ENCODE measurements at places on chromosomes 16 and 17. TPM values are rescaled to one million over a fixed set of nuclear protein-coding genes. Genes with fewer than 3 reads are reported as not detected.

DNA sequence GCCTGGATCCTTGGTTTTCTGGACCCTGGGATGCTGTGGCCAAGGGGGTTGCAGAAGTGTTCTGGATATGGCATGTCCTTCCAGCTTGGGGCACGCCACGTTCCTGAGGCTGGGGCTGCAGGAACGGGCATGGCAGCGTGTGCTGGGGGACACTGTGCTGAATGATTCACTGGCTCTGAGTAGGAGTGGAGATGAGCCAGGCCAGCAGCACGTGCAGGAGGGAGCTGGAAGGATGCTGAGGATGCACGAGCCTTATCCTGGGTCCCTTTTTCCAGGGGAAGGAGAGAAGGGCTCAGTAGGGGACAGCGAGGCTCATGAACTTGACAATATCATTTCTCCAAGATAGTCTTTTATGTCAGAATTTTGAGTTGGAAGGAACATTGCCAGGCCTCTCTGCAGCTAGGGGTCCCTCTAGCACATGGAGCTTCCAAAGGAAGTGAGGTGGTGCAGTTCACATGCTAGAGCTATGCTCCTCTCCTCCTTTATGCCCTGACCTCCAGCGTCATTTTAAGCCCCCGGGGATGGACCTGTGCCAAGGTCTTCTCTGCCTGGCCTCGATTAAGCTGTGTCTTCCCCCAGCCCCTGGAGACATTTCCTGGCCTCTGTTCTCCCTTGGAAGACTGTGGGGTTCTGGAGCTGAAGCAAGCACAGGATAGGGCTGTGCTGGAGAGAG, 125.9 kb downstream of the OR1D5 start:
- no peak for DNase-seq

CDH11 gene
- total RNA-seq = 99.6 TPM

DNA sequence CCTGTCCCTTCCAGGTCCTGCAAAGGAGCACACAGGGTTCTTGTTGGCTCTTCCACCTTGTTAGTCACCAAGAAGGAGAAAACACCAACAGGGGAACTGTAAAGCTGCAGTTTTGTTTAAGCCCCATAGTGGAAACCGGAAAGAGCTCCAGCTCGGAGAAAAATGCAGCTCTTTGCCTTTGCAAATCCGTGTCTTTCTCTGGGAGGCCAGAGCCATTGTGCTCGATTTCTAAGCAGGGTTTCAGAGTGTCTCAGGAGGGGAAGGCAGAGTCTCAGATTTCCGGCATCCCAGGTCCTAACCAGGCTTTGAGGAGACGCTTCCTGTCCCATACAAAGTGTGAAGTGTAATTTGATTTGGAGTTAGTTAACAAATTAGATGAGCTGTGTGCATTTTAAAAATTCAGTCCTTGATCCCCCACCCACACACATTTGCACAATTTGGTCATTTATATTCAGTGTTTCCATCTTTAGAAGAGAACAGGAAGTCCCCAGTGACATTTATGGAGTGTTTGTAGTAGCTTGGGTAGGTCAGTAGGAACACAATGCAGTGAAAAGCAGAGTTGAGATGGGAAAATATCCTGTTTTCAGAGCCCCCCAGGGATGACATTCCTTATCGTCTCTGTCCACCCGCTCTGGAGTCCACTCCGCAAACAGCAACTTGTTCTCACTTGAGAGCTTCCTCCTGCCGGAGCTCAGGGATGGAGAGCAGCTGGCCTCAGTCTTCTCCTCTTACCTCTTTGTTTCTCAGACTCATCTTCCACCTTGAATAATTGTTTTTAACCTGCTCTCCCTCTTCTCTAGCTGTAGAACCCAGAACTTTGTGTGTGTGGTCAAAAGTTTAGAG, 331.9 kb downstream of the SEC14L1 start:
- DNase-seq = no peak

GRCh38 chr16:46706642-46707041, 17.2 kb downstream of the ORC6 start:
- no peak for DNase-seq

GAS2L2 gene
- total RNA-seq = not detected

GRCh38 chr17:15414532-15415306, 52.7 kb downstream of the CDRT4 start:
- no peak for DNase-seq

All from glomerular endothelial cell (primary cell).